ENCODE measurements at places on chromosomes 2 and 18.

GRCh38 chr2:29627279-29627711, 294.1 kb downstream of the ALK start:
- no peak for DNase-seq

DNA sequence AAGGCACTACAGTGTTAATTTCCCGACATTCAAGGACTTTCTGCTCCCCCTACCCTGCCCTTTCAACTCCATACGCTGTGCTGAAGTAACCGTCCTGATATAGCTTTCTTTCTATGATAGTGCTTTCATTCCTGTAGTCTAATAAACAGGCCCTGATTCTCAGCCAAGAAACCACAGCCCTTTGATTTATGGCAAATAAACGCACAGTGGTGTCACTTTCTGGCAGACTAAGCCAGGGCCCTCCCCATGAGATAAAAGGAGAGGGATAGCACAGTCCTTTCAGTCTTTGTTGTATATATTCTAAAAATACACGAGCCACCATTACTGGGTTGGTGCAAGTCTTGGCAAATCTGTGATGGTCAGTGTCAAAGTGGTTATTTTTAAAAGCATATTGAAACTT, 291.2 kb downstream of the ALPK2 start:
- DNase-seq: no peak

- no peak for DNase-seq
These were observed 91.7 kb upstream of the EPC2 start for GRCh38 chr2:148552675-148553331.

- DNase-seq: no peak
These were observed 602 bp upstream of the ADAM17 start for GRCh38 chr2:9556121-9556743.

All from stimulated activated CD8-positive, alpha-beta memory T cell treated with anti-CD3 and anti-CD28 coated beads, Interleukin-15, amount 100 ng/mL, for 24 hours (primary cell).